ENCODE measurements at places on chromosomes 5 and 9. TPM values are rescaled to one million over a fixed set of nuclear protein-coding genes. Genes with fewer than 3 reads are reported as not detected.

GRCh38 chr5:142807372-142807911, 37.3 kb downstream of the ARHGAP26 start:
- peaks cover 2% of the 10 kb centered on the region for H3K36me3 ChIP-seq

DNA sequence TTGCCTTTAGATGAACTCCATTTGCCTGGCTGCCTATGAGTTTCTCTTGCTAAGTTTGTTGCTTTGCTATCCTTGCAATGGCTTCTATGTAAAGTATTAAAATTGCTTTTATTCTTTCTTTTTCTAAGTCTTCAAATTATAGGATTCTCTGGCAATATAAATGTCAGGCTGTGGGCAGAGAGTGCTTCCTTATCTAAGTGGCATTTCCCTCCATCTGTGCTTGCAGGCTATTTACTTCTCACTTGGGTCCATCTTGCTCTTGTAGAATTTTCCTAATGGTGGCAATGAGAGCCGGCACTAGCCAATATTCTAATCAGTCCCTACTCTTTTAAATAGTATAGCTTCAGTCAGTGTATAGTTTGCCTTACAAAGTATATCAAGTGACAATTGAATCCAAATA, 63.3 kb downstream of the FAM174A start:
- no peaks in the 10 kb centered on the region for H3K27me3 ChIP-seq
- no peaks in the 10 kb centered on the region for H3K36me3 ChIP-seq
- no peak for DNase-seq
- H3K27ac ChIP-seq, result no peak overlapping the region
- no peak overlapping the region for H3K4me3 ChIP-seq

BHMT2 gene
- total RNA-seq, result not detected

NRG2 gene
- total RNA-seq, result 0.08 TPM

- no peaks in the 10 kb centered on the region for H3K36me3 ChIP-seq
- no peaks in the 10 kb centered on the region for H3K27me3 ChIP-seq
- H3K4me3 ChIP-seq, result no peak overlapping the region
- peaks cover 2% of the 10 kb centered on the region for H3K4me1 ChIP-seq
These were observed 47.5 kb downstream of the NLN start for GRCh38 chr5:65769539-65769938.

- no peak overlapping the region for H3K4me3 ChIP-seq
- H3K27ac ChIP-seq, result no peak overlapping the region
- peaks cover 2% of the 10 kb centered on the region for H3K4me1 ChIP-seq
- peaks cover 8% of the 10 kb centered on the region for H3K27me3 ChIP-seq
- no peaks in the 10 kb centered on the region for H3K36me3 ChIP-seq
These were observed 36.1 kb downstream of the IRX4 start for GRCh38 chr5:1846583-1846982.

- H3K4me3 ChIP-seq, result no peak overlapping the region
- no peaks in the 10 kb centered on the region for H3K27me3 ChIP-seq
- H3K4me1 ChIP-seq, result peaks cover 6% of the 10 kb centered on the region
- H3K27ac ChIP-seq, result no peak overlapping the region
- DNase-seq, result no peak
These were observed 550 bp upstream of the CKMT2 start for GRCh38 chr5:81232464-81233079.

GRCh38 chr5:54672871-54673270, 155.3 kb downstream of the SNX18 start:
- H3K27ac ChIP-seq, result no peak overlapping the region
- H3K4me1 ChIP-seq, result peaks cover 28% of the 10 kb centered on the region
- DNase-seq, result no peak
- H3K36me3 ChIP-seq, result no peaks in the 10 kb centered on the region

DNA sequence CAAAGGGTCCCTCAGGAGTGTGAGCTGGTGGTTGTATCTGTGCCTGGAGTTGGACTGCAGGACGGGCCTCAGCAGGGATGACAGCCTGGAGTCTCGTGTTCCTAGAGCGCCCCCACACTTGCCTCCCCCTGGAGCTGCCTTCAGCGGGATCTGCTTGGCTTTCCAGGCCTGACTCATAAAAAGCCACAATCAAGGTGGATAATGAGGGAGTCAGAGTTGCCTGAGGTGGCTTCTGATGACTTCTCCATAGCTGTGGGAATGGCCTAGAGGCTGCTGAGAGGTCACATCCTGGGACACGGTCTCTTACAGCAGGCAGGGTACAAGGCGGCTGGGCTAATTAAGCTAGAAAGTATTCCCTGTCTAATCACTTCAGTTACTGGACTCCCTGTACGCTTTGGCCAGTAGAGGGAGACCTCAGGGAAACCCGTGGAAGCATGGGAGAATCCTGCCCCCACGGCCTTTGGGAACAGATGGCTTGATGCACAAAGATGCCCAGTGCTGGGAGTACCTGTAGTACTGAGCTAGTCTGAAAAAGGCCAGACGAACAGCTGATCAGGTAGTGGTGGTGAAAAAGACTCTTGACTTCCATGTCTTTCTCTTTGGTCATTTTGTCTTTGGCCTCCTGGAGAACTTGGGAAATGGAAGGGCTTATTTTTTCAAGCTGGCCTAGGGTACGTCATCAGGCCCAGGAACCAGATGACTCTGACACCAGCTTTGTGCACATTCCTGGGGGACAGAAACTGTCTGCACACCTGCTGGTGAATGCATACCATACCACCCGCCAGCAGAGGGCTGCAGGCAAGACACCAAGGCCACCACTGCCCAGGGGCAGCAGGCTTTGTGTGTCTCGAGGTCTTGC, 16.1 kb upstream of the FRRS1L start:
- H3K4me1 ChIP-seq, result peaks cover 6% of the 10 kb centered on the region
- H3K27me3 ChIP-seq, result peaks cover 9% of the 10 kb centered on the region
- DNase-seq, result no peak
- no peak overlapping the region for H3K27ac ChIP-seq

- peaks cover 6% of the 10 kb centered on the region for H3K27me3 ChIP-seq
- DNase-seq, result no peak
- no peak overlapping the region for H3K27ac ChIP-seq
- no peaks in the 10 kb centered on the region for H3K36me3 ChIP-seq
- no peak overlapping the region for H3K4me3 ChIP-seq
- H3K4me1 ChIP-seq, result peaks cover 7% of the 10 kb centered on the region
These were observed 72.8 kb downstream of the SLC1A1 start for GRCh38 chr9:4563105-4563504.

GRCh38 chr5:72651109-72651508, 143.9 kb upstream of the ZNF366 start:
- H3K27me3 ChIP-seq, result peaks cover 34% of the 10 kb centered on the region
- H3K4me3 ChIP-seq, result no peak overlapping the region
- H3K36me3 ChIP-seq, result no peaks in the 10 kb centered on the region
- H3K27ac ChIP-seq, result no peak overlapping the region

GRCh38 chr9:14747111-14747510, 24.6 kb upstream of the CER1 start:
- H3K4me3 ChIP-seq, result no peak overlapping the region
- H3K27me3 ChIP-seq, result peaks cover 42% of the 10 kb centered on the region
- no peak overlapping the region for H3K27ac ChIP-seq

DNA sequence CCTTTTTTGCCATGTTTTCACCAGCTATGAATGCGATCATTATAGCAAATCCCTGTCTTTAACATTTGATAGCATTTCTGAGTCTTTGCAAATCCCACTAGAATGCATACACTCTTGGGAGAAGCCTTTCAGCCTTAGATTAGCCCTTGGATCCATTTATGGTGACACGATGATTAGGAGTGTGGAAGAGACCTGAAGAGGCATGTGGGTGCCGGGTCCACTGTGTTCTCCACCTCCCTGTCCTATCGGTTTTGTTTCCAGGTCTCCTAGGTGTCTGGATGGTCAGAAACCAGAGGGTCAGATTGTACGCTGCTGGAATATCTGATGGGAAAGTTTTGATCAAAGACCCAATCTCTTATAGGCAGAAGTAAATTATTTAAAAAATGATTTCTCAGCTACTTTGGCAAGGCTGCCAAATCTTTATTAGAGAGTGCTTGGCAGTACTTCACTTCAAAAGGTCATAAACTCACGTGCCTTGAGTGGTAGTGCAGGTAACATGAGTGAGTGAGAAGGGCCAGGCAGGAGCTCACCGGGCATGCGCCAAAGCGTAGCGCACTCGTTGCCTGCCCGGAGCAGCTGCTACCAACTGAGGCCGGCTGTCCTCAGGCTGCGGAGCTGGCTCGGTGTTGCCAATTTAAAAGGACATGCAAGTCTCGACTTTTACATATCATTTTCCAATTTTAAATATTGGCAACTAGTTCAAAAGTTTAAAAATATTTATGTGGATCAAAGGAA, 51.3 kb downstream of the PCSK5 start:
- no peaks in the 10 kb centered on the region for H3K36me3 ChIP-seq
- peaks cover 7% of the 10 kb centered on the region for H3K4me1 ChIP-seq
- no peaks in the 10 kb centered on the region for H3K27me3 ChIP-seq
- no peak overlapping the region for H3K27ac ChIP-seq
- no peak for DNase-seq
- no peak overlapping the region for H3K4me3 ChIP-seq

DDX4 gene
- total RNA-seq, result not detected

GRCh38 chr5:138639326-138639725, 64.1 kb upstream of the HSPA9 start:
- H3K4me3 ChIP-seq, result no peak overlapping the region
- DNase-seq, result no peak
- H3K27me3 ChIP-seq, result peaks cover 84% of the 10 kb centered on the region
- H3K36me3 ChIP-seq, result peaks cover 2% of the 10 kb centered on the region

GRCh38 chr5:170638051-170638450, 134.2 kb downstream of the KCNIP1 start:
- no peak overlapping the region for H3K4me3 ChIP-seq
- no peaks in the 10 kb centered on the region for H3K36me3 ChIP-seq
- H3K27ac ChIP-seq, result no peak overlapping the region

DNA sequence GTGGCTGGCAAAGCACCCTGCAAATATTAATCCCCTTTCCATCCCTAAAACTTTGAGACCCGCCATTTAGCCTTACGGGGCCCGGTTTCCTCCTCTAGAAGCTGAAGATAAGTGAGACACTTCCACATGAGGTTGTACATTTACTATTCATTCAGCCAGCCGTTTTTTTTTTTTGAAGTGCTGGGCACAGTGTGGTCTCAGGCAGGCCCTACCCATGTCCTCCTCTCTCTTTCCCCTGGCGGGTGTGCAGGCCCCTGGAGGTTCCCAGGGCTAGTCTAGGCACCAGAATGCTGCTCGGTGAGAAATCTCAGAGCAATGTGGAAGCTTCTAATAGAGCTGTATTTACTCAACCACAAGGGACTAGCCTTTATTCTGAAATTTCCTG, 107.4 kb upstream of the LARP1 start:
- peaks cover 19% of the 10 kb centered on the region for H3K27me3 ChIP-seq
- peaks cover 6% of the 10 kb centered on the region for H3K36me3 ChIP-seq
- H3K27ac ChIP-seq, result no peak overlapping the region
- H3K4me1 ChIP-seq, result peaks cover 10% of the 10 kb centered on the region
- peak overlapping the region; percentile 87 for H3K4me3 ChIP-seq
- DNase-seq, result no peak

- DNase-seq, result no peak
- no peak overlapping the region for H3K27ac ChIP-seq
- no peaks in the 10 kb centered on the region for H3K27me3 ChIP-seq
- no peaks in the 10 kb centered on the region for H3K36me3 ChIP-seq
These were observed 539.2 kb downstream of the ACTL7B start for GRCh38 chr9:108316630-108317029.

SPINK4 gene
- not detected for total RNA-seq

SET gene
- total RNA-seq, result 231 TPM

Data from T-helper 17 cell (primary cell).